ENCODE measurements at places on chromosomes 16 and 17.
A peak's percentile ranks its signal among the peaks of the same experiment; 100 is the strongest.

GRCh38 chr16:87661561-87661960, 59.3 kb downstream of the JPH3 start:
- DNase-seq: peak; percentile 91

DNA sequence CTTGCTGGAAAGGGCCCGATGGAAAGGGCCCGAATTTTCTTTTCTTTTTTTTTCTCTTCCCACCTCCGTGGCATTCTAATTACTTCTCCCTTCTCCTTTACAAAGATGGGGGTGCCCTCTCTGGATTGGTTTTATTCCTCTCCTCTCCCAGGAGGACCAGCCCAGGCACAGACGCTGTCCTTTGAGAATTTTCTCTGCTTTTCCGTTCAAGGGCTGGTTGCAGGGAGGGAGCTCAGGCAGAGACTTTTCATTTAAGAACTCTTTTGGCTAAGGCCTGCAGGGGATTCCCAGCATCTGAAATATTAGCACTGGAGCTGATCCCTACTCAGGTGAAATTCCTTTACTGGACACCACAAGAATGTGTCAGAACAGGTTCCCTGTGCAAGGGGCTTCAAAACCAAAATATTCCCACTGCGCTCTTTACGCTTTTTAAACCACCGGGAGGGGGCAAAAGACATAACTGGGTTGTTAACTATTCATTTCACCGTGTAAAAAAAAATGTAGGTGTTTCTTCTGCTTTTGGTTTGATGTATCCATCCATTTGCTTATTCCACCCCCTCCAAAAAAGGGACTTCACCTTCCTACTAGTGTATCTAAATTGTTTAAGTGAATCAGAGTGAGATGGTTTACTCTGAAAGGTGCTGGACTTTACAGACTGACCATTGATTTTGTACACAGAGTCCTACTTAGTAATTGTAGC, 1.4 kb downstream of the NFAT5 start:
- DNase-seq: peak; percentile 30

- DNase-seq: no peak
These were observed 3.2 kb downstream of the RHBDL3 start for GRCh38 chr17:32268734-32269288.

- no peak for DNase-seq
These were observed 18.1 kb downstream of the IRF8 start for GRCh38 chr16:85917012-85917411.

DNA sequence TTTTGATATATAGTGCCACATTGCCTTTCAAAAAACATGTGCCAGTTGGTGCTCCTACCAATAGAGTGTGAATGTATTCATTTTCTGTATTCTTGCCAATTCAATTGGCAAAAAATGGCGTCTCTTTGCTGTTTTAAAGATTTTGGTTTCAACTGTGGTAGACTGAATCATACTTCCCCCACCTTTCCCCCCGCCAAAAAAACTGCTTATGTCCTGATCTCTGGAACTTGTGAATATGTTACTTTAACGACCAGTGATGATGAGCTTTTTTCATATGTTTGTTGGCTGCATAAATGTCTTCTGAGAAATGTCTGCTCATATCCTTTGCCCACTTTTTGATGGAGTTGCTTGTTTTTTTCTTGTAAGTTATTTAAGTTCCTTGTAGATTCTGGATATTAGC, 325.1 kb upstream of the KCNJ16 start:
- no peak for DNase-seq

DNA sequence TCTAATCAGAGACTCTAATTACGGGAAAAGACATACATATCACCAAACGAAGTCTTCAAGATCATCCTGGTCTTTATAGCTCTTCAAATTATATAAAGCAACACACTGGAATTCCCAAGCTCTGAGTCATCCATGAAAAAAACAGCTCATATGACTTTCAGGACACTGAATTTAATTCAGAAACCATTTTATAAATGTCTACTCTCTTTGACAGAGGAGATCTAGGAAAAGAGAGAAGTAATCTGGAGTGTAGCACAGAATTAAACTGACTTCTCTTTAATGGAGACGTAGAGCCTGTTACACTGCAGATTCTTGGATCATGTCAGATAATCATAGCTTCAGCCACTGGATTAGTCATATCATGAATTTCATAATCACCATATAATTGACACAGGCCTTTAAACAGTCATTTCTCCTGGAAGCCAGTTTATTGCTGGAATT, 86.8 kb upstream of the WSB1 start:
- no peak for DNase-seq

- no peak for DNase-seq
These were observed 13.3 kb upstream of the CAVIN1 start for GRCh38 chr17:42436391-42436790.

GRCh38 chr16:10769381-10769780, 25.7 kb downstream of the NUBP1 start:
- no peak for DNase-seq

DNA sequence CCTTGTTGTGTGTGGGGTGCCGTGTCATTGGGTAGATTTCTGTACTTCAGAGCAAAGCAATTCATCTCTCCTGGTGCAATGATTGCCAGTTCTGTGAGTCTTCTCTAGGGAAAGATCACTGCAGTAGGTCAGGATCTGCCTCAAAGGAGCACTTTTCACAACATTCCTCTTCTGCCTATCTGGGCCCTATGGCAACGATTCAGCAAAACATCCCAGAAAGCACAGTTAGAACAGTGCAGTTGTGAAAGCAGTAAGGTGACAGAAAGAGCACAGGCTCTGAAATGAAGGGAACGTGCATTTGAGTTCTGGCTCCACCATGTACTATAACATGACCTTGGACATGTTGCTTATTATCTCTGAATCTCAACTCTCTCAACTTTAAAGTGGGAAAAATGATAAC, 178.5 kb upstream of the N4BP1 start:
- DNase-seq: no peak

DNA sequence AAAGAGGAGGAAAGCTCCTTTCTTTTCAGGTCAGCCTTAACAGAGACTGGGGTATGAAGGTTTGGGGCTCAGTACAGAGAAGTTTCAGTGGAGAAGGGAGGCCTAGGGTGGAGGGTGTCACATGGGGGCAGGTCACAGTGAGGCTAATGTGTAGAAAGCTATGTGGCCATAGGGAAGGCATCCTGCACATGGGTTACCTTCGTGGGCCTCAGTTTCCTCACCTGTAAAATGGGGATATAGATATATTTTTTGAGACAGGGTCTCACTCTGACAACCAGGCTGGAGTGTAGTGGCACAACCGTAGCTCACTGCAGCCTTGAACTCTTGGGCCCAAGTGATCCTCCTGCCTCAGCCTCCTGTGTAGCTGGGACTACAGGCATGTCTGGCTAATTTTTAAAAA, 41.8 kb downstream of the EMP2 start:
- no peak for DNase-seq

DNA sequence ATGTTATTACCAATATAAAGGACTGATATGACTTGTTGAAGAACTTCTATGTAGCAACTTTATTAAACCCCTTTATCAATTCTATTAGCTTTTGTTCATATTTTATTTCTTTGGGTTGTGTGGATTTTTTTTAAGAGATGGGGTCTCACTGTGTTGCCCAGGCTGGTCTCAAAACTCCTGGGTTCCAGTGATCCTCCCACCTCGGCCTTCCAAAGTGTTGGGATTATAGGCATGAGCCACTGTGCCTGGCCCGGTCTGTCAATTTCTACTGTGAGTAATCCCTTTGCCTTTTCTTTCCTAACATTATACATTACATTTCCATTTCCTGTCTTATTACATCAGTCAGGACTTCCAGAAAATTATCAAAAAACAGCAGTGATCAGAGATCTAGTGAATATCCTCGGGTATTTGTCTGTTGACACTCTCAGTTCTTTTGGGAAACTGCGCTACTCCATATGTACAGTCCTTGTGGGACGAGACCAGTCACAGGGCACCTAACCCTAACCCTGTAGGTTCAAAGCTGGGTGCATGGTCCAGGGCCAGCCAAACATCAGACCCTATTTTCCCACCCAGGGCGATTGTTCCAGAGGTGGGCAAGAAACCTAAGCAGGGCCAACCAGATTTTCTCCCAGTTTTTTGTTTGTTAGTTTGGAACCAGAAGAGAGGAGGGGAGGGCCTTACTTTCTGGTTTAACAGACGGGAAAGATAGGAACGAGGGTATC, 1.7 kb upstream of the SLC47A1 start:
- DNase-seq: no peak

DNA sequence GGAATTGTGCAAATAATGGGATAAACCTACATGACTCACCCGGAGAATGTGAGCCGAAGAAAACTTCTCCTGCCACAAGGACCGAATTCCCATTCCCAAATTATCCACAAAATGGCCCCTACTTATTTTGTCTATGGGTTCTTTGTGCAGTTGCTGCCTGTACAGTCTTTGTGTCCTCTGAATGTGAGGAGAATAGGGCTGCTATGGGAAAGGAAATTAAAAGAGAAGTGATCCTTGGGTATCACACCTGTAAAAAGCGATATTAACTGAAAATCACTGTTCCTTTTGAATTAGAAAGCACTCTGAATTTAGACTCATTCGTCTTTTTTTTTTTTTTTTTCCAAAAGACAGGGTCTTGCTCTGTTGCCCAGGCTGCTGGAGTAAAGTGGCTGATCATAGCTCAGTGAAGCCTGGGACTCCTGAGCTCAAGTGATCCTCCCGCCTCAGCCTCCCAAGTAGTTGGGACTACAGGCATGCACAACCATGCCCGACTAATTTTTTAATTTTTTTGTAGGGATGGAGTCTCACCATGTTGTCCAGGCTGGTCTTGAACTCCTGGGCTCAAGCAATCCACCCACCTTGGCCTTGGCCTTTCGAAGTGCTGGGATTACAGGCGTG, 45.4 kb downstream of the CHD9 start:
- no peak for DNase-seq

GRCh38 chr17:7220593-7221277, 997 bp downstream of the ACADVL start:
- peak; percentile 60 for DNase-seq

DNA sequence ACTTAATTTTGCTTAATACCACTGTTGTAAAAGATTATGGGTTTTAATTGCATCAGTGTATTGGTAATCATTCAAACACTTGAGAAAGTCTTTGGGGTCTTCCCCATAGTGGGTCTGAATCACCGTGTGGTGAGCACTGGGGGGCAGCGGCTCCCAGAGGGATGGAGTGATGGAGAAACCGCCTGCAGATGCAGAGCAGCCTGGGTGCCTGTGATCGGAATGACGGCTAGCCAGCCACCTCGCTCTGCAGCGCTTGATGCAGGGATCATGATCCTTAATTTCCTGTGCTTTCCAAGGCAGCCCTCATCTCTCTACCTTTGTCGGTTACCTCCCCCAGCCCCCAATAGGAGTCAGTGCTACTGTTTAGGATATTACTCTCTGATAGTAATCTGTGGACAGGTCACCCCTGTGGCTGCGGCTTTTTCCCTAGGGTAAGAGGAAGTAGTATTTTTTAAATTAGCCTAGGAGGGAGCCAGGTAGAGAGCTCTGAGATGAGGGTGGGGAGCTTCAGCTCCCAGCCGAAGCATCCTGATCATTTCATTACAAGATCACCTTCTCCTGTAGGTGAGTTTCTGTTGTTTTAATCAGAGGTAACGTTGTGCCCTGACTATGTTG, 135.6 kb downstream of the MSI2 start:
- DNase-seq: no peak

DNA sequence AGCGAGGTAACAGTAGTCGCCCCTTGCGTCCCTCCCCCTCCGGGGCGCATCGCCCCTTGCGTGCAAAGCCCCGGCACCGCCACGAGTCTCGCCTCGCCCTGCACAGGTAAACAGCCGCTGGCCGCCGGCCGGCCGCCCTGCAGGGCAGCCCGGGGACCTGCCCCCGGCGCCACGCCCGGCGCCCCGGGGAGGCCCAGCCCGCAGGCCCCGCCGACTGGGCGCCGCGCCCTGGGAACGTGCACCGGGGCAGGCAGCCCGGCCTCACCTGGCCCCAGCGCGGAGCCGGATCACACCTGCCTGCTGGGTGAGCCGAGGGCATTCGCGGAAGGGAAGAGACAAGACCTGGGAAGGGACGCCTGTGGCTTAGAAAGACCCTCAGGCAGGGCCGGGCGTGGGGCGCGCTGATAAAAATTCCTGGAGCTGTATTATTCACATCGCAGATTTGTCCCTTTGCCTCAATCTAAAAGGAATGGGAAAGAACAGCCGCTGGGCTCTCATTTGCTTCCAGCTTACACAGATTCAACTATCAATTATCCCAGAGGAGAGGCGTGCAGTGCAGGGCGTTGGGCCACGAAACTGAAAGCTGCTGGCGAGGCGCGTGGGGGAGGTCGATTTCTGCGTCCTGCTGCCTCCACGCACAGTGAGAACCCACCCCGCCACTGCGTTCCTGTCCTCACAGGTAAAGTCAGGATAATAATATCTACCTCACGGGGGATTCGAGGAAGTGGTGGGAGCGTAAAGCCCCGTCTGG, 451.9 kb downstream of the SLC39A11 start:
- peak; percentile 70 for DNase-seq

DNA sequence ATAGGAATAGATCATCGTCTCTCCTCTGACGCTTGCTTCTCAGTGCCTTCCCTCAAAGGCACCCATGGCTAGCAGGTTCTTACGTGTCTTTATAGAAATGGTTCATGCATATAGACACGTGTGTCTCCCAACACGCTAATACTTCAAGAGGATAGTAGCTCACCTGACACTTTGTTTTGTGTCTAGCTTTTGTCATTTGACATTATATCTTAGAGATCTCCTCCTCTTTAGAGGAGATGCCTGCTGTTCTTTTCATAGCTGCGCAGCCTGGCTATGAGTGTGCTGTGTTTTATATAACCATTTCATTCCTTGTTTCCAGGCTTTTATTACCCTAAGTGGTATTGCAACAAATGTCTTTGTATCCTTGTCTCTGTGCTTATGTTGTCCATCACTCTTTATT, 411.7 kb downstream of the CPPED1 start:
- DNase-seq: no peak

DNA sequence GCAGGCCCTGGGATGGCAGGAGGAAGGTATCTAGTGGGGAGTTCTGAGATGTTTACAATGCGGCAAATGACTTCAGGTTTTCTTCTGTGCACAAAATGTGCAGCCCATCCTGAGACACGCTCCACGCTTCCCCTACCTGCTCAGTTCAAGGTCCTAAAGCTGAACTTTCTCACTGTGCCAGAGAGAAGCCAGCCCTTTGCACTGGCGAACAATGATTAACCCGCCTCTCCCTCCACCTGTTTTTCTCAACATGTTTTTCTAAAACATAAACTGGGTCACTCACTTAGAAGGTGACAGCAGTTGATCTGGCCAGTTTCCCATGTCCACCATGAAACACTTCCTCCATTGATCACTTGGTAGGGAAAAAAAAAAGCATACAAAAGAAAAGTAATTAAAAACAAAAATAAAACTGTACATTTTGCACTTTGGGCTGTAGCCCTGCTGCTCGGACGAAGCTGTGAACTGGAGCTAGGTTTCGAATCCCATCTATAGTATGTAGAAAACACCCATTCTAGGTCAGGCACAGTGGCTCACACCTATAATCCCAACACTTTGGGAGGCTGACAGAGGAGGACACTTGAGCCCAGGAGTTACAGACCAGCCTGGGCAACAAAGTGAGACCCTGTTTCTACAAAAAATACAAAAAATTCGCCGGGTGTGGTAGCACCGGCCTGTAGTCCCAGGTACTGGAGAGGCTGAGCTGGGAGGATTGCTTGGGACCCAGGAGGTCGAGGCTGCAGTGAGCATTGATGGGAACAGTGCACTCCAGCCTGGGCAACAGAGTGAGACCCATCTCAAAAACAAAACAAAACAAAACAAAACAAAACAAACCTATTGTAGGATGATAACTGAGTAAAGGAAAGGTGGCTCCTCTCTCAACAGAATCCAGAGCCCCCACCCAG, 6.1 kb upstream of the G6PC1 start:
- no peak for DNase-seq

Data from iPS-NIHi11 (cell line).